Smooth muscle cell of the coronary artery (primary cell): ENCODE measurements at places on chromosomes 12 and 14. TPM values are rescaled to one million over a fixed set of nuclear protein-coding genes. Genes with fewer than 3 reads are reported as not detected.

Gene CMA1
- total RNA-seq, result not detected in 2 replicates

Gene TAS2R10
- 0.23 and 0.53 TPM in 2 replicates for total RNA-seq

Gene DPY19L2
- total RNA-seq, result 0.47 and 1.3 TPM in 2 replicates

Gene CCDC177
- total RNA-seq, result under 0.01 TPM in 1 of 2 replicates, not detected in the other

Gene KSR2
- total RNA-seq, result not detected in 2 replicates

Gene LRTM2
- total RNA-seq, result not detected in 2 replicates

Gene PIWIL1
- not detected in 2 replicates for total RNA-seq

Gene TAS2R7
- not detected in 2 replicates for total RNA-seq

Gene RAB5B
- 35.0 and 40.1 TPM in 2 replicates for total RNA-seq

Gene PRB2
- total RNA-seq, result not detected in 2 replicates

Gene TMBIM4
- total RNA-seq, result 30.3 and 47.7 TPM in 2 replicates

Gene DEGS2
- 0.08 and 0.12 TPM in 2 replicates for total RNA-seq

Gene ZNF10
- total RNA-seq, result 8.3 TPM in 2 replicates

Gene LPCAT3
- total RNA-seq, result 9.6 and 12.8 TPM in 2 replicates

Gene ACRBP
- total RNA-seq, result 0.23 TPM in 1 of 2 replicates, not detected in the other

Gene PLA2G1B
- not detected in 2 replicates for total RNA-seq

Gene FZD10
- total RNA-seq, result 0.47 TPM in 1 of 2 replicates, not detected in the other

Gene MMP17
- 9.1 and 9.5 TPM in 2 replicates for total RNA-seq

Gene PLD4
- total RNA-seq, result 0.15 TPM in 1 of 2 replicates, not detected in the other

Gene ALX1
- total RNA-seq, result 0.08 and 3.6 TPM in 2 replicates

Gene EPYC
- total RNA-seq, result not detected in 2 replicates

Gene FGF6
- total RNA-seq, result not detected in 2 replicates

Gene MYF5
- total RNA-seq, result not detected in 2 replicates

Gene E2F7
- total RNA-seq, result 3.0 and 26.4 TPM in 2 replicates

Gene KRT6C
- not detected in 2 replicates for total RNA-seq

Gene RNASE7
- not detected in 2 replicates for total RNA-seq

Gene MSRB3
- total RNA-seq, result 39.5 and 44.5 TPM in 2 replicates

Gene KRT82
- total RNA-seq, result not detected in 2 replicates

Gene SCNN1A
- total RNA-seq, result 0.12 and 0.15 TPM in 2 replicates

Gene MYRFL
- not detected in 2 replicates for total RNA-seq

Gene CDH24
- 4.0 and 4.9 TPM in 2 replicates for total RNA-seq

Gene ARMH4
- 4.1 and 8.0 TPM in 2 replicates for total RNA-seq

Gene PTGER2
- total RNA-seq, result 0.60 and 1.3 TPM in 2 replicates

Gene VWF
- 0.75 and 5.5 TPM in 2 replicates for total RNA-seq

Gene PROX2
- not detected in 2 replicates for total RNA-seq

Gene TSPAN19
- under 0.01 and 0.12 TPM in 2 replicates for total RNA-seq

Gene PIP4P1
- 17.0 and 19.8 TPM in 2 replicates for total RNA-seq

Gene FAM186B
- 0.12 and 0.23 TPM in 2 replicates for total RNA-seq

Gene TMEM229B
- 0.15 and 1.9 TPM in 2 replicates for total RNA-seq

Gene COL2A1
- total RNA-seq, result not detected in 2 replicates

Gene WSCD2
- total RNA-seq, result not detected in 2 replicates

Gene IRAK3
- total RNA-seq, result 2.4 and 8.7 TPM in 2 replicates

Gene OVCH1
- total RNA-seq, result 0.70 TPM in 1 of 2 replicates, not detected in the other

Gene CEBPE
- total RNA-seq, result not detected in 2 replicates
